ENCODE measurements at places on chromosomes 3 and 15. TPM values are rescaled to one million over a fixed set of nuclear protein-coding genes. Genes with fewer than 3 reads are reported as not detected.

The GOLGA8J gene
- total RNA-seq = not detected

GRCh38 chr15:81235276-81236123 lies 38.8 kb downstream of the IL16 start:
- H3K4me1 ChIP-seq = no peaks in the 10 kb centered on the region
- no peak overlapping the region for H3K4me3 ChIP-seq
- no peaks in the 10 kb centered on the region for H3K27me3 ChIP-seq

The FBN1 gene
- total RNA-seq = 3.3 TPM

DNA sequence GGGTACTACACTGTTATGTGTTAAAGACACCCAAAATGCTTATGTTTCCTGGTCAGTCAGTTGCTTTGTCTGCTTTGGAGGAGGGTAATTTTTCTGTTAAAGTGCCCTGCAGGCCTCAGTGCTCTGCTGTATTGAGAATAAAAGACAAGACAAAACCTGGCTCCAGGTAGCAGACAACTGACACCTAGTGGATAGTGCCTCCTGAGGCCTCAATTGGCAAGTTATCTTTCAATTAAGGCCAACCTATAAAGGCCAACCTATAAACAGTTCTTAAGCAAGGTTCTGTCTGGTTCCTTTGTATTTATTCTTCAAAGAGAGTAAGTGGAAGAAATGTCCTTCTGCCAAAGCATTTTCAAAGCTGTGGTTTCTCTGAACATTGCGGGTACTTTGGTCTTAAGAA lies 773.8 kb downstream of the MECOM start:
- no peak for DNase-seq
- no peaks in the 10 kb centered on the region for H3K4me1 ChIP-seq
- no peak overlapping the region for H3K4me3 ChIP-seq

The UBP1 gene
- total RNA-seq = 71.9 TPM

DNA sequence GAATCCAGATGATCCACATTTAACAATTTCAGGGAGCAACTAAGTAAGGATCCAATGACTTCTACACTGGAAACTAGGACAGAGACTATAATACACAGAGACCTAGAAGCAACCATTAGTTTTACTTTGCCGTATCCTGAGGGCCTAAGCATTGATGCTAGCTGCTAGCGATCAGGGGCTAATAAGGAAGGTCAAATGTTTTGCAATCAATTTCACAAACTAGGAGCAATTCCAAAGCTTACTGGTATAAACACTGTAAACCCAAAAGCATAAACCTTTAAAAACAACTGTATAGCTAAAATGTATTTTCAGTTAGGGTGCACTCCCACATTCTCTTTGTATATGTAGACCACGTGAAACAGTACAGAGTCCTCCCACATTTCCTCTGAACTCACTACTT lies 31.5 kb downstream of the FBN1 start:
- H3K36me3 ChIP-seq = no peaks in the 10 kb centered on the region
- H3K27me3 ChIP-seq = no peaks in the 10 kb centered on the region
- no peak overlapping the region for H3K27ac ChIP-seq
- no peaks in the 10 kb centered on the region for H3K4me1 ChIP-seq

DNA sequence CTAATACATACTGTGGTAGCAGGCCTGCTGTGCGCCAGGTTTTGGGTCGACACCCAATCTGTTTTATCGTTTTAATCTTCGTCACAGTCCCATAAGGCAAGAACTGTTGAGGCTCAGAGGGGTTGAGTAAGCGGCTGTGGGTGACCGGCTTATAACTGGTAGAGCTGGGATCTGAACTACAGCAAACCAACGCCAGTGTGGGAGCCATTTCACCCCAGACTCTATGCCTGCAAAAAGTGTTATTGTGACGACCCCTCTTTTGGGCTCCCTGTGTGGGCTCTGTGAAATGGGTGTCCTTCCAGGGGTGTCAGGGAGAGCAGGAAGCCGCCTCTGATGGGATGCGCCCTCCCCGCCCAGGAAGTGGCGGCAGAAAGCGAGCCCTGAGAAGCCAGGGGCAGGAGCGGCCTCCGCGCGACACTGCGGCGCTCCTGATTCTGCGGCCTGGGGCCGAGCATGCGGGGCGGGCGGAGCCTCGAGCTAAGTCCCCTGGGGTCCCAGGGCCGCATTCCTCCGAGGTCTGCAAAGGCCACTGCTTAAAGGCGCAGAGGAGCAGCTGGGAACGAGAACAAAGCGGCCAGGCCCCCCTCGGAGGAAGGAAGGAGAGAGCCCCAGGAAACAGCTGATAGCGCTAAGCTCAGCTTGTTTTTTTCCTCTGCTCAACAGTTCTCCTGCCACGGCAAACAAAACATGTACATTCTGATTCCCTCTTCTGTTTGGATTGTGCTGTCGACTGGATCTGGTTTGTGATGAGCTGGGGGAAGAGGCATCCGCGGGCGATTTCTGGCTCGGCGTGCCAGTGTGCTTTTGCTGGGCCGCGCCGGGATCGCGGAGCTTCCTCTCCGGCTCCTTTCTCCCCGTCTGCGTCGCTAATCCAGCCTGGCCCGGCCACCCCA lies 33.9 kb downstream of the GRK7 start:
- H3K27ac ChIP-seq = peak overlapping the region; percentile 25
- peak; percentile 63 for DNase-seq
- no peaks in the 10 kb centered on the region for H3K36me3 ChIP-seq
- peaks cover 20% of the 10 kb centered on the region for H3K4me1 ChIP-seq
- H3K27me3 ChIP-seq = no peaks in the 10 kb centered on the region

DNA sequence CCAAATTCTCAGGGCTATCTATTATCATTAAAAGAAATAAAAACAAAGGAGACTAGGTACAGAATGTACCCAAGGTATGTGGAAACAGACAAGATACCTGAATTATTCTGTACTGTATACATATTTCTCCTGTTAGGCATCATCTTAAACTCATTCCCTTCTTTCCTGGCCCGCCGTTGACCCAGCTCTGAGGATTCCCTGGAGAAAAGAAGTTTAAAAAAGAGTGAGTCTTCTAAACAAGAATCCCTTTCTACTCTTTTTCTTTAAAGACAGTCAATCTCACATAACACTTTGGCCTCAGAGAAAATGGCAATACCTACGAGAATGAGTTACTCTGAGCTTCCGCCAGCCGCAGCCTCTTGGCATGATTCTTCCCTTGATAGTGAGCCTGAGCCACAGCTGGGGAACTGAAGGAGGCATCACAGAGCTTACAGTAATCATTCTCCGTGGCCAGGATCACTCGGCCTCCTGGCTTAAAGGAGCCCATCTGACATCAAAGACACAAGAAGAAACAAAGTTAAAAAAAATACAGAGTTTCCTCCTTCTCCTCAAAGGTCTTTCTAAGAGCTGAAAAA lies 44.2 kb downstream of the ZMAT3 start:
- no peak overlapping the region for H3K27ac ChIP-seq
- H3K27me3 ChIP-seq = no peaks in the 10 kb centered on the region
- no peaks in the 10 kb centered on the region for H3K36me3 ChIP-seq
- DNase-seq = no peak
- no peak overlapping the region for H3K4me3 ChIP-seq
- no peaks in the 10 kb centered on the region for H3K4me1 ChIP-seq

The ECE2 gene
- total RNA-seq = 0.86 TPM

The GOLGA8R gene
- total RNA-seq = 0.10 TPM

- no peak for DNase-seq
- H3K4me1 ChIP-seq = peaks cover 8% of the 10 kb centered on the region
- no peak overlapping the region for H3K27ac ChIP-seq
- no peaks in the 10 kb centered on the region for H3K27me3 ChIP-seq
Measured at GRCh38 chr3:9736831-9737230, 5.3 kb downstream of the BRPF1 start.

DNA sequence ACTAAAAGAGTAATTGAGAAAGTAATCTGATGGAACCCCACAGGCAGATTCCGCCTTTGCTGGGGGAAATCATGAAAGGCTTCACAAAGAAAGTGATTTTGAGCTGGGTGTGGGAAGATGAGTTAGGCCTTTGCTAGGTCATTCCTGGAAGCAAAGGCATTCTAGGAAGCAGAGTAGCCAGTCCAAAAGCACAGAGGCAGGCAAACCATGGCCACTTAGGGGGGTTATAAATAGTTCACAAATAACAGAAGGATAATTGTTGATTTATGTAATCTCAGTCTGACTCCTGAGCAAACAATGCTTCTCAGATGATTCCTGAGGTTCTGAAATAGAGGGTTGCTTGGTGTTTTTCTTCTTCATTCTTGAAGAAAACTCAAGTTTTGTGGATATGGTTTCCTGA lies 576.3 kb downstream of the NTRK3 start:
- H3K4me1 ChIP-seq = no peaks in the 10 kb centered on the region
- no peaks in the 10 kb centered on the region for H3K27me3 ChIP-seq
- no peaks in the 10 kb centered on the region for H3K36me3 ChIP-seq
- no peak overlapping the region for H3K4me3 ChIP-seq

- no peaks in the 10 kb centered on the region for H3K27me3 ChIP-seq
- peaks cover 13% of the 10 kb centered on the region for H3K4me1 ChIP-seq
- no peak for DNase-seq
- H3K27ac ChIP-seq = no peak overlapping the region
- H3K4me3 ChIP-seq = no peak overlapping the region
- H3K36me3 ChIP-seq = no peaks in the 10 kb centered on the region
Measured at GRCh38 chr3:172177803-172178316, 138.5 kb downstream of the FNDC3B start.

- no peaks in the 10 kb centered on the region for H3K4me1 ChIP-seq
- H3K36me3 ChIP-seq = no peaks in the 10 kb centered on the region
- no peak overlapping the region for H3K27ac ChIP-seq
- H3K4me3 ChIP-seq = no peak overlapping the region
Measured at GRCh38 chr3:11878837-11879236, 32.2 kb upstream of the TAMM41 start.

- no peaks in the 10 kb centered on the region for H3K4me1 ChIP-seq
- no peaks in the 10 kb centered on the region for H3K27me3 ChIP-seq
- no peaks in the 10 kb centered on the region for H3K36me3 ChIP-seq
- H3K4me3 ChIP-seq = no peak overlapping the region
- DNase-seq = no peak
Measured at GRCh38 chr3:99356696-99357095, 281.7 kb upstream of the COL8A1 start.

The PLIN1 gene
- total RNA-seq = 0.11 TPM

The ANKRD34C gene
- total RNA-seq = not detected

DNA sequence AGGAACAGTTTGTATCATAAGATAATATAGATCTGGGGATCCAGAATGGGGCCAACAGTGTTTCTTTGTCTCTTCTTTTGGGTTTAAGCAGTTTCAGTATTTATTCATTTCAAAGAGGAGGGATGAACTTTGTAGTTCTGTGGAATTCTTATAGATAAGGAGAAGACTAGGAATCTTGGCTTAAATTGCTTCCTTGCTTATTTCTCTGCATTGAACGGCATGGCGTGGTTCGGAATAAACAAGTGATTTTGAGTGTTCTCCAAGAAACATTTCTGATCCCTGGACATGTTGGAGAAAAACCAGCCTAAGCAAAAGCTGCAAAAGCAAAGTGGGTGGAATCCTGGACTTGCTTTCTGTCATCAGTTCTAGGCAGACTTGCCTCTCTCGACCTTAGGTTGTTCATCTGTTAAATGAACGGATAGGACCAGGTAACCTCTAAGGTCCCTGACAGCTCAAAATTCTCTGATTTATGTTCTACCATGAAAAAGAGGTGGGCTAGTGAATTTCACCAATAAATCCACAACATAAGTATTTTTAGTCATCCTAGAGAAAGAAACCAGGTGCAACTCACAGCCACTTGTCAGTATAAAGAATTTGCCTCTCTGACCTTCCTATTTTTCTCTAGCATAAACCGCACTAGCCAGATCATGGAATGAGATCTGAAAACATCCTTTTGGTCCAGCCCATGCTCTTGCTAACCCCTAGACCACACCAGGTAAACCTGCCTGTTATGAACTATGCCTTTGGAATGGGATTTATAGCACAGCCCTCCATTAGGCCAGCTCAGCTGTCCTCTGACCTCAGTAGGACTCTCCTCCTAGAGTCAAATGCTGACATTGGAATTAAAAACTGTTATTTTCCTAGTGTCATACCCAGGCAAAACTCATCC lies 78.8 kb downstream of the CLDN11 start:
- H3K27me3 ChIP-seq = no peaks in the 10 kb centered on the region
- DNase-seq = no peak
- no peaks in the 10 kb centered on the region for H3K36me3 ChIP-seq
- H3K4me1 ChIP-seq = no peaks in the 10 kb centered on the region
- no peak overlapping the region for H3K27ac ChIP-seq
- no peak overlapping the region for H3K4me3 ChIP-seq

The RBP2 gene
- not detected for total RNA-seq

DNA sequence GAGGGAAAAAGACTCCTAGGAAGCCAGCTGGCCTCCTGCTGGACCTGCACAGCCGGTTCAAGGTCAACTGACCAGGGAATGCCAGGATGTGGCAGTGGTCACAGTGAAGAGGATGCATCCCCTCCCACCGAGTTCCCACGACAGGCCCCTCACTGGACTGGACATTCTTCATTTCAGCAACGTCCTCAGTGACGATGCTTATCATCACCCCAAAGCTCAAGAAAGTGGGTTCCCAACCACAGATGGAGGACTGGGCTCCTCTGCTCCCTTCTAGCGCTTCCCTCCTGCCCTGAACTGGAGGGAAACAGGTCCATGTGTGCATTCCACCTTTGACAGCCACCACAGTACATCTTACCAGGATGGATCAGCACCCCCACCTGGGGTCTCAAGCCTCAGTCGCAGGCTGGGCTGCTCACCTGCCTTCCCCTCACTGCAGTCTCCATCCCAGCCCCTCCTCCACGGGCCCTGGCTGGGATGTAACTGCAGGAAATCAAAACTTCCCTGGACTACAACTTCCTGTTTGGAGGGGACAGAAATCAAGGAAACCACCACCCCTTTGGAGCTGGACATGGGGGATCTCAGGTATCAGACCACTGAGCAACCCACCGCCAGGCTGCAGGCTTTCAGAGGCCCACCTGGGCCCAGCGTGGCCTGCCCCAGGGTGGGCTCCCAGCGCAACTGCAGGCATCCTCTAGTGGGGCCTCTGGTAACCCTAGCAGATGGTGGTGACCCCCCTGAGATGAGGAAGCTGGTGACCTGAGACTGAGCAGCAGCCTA lies 7.3 kb downstream of the CALML4 start:
- H3K4me1 ChIP-seq = no peaks in the 10 kb centered on the region
- no peak overlapping the region for H3K4me3 ChIP-seq
- DNase-seq = no peak
- no peak overlapping the region for H3K27ac ChIP-seq
- H3K36me3 ChIP-seq = peaks cover 7% of the 10 kb centered on the region

GRCh38 chr3:141336672-141337522 lies 31.4 kb upstream of the ZBTB38 start:
- H3K27ac ChIP-seq = no peak overlapping the region
- H3K36me3 ChIP-seq = no peaks in the 10 kb centered on the region
